ENCODE measurements at places on chromosomes 1 and 21. TPM values are rescaled to one million over a fixed set of nuclear protein-coding genes. Genes with fewer than 3 reads are reported as not detected.

DNA sequence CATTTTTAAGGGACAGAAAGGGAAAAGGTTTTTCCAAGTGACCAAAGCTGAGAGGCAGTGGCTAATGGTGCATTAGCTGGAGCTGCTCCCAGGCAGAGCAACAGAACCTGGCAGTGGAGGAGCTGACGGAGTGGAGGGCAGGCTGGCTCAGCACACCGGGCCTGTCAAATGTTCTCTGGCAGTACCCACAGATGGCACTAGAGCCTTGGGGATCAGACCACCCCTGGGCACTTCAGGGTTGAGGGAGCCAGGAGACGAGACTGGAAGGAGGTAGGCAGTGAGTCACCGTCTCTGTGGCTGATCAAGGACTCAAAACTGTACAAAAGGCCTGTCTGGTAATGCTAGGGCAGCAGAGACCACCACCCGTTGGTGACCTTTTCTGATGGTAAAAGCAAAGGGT lies 121.7 kb upstream of the KIAA0040 start:
- no peak for DNase-seq

Gene A3GALT2
- not detected for total RNA-seq

- no peak for DNase-seq
Measured at GRCh38 chr1:194225821-194226220, 1039.4 kb upstream of the B3GALT2 start.

- no peak for DNase-seq
Measured at GRCh38 chr1:186042230-186042629, 308.0 kb downstream of the HMCN1 start.

- no peak for DNase-seq
Measured at GRCh38 chr1:84995484-84996334, 1.2 kb downstream of the MCOLN2 start.

Gene RIPPLY3
- not detected for total RNA-seq

Gene DNAI4
- total RNA-seq = 10.0 TPM

DNA sequence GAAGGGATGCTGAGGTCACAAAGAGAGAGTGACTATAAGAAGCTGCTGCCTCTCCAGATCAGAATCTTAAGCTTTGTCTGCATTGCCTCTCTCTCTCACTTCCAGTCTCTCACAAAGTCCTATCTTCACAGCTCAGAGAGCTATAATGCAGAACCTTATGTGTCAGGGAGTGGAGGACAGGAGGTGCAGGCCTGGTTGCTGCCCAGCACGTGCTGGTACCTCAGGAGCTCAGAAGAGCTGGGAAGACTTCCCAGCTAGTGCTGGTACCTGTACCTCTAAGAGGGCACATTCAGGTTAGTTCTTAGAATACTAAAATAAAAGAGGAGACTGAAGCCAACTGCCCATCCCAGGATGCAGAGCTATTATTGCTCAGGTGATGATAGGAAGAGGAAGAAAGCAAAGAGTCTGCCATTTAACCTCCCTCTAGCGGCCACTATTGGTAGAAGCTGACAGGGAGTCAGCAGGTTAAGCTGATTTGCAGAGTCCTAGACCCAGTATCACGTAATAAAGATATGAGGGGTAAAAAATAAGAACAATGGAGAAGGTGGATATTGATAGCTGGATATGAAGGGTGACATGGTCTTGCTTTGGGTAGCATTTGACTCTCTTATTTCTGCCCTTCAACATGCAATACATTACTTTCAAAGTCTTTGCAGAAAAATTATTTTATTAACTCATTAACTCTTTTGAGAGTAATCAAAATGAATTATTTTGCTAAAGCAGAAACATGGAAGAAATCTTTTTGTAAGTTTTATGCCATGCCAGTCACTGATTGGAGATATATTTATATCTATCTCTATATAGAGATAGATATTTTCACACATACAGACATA lies 138.1 kb upstream of the HMCN1 start:
- peak; percentile 53 for DNase-seq

DNA sequence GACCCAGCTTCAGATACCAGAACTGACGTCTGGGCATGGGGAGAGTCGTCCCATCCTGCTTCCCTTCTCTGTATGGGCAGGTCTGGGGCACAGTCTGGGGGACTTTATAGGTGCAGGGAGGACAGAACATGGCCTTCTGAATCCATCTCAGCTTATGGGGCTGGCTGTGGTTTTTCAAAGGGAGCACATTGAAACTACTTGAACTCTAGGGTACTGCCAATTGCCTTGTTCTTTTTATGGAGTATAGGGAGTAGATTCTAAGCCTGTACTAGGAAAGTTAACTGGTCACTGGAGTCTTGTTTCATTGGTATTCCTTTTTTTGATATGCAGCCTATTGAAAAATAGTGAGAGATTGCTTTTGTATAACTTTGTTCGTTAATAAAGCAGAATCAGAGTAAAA lies 90.2 kb downstream of the ATP5PO start:
- no peak for DNase-seq

Gene GJA4
- not detected for total RNA-seq

GRCh38 chr1:26220199-26220912 lies 13.6 kb upstream of the CEP85 start:
- DNase-seq = no peak

Gene KRTAP7-1
- total RNA-seq = not detected

DNA sequence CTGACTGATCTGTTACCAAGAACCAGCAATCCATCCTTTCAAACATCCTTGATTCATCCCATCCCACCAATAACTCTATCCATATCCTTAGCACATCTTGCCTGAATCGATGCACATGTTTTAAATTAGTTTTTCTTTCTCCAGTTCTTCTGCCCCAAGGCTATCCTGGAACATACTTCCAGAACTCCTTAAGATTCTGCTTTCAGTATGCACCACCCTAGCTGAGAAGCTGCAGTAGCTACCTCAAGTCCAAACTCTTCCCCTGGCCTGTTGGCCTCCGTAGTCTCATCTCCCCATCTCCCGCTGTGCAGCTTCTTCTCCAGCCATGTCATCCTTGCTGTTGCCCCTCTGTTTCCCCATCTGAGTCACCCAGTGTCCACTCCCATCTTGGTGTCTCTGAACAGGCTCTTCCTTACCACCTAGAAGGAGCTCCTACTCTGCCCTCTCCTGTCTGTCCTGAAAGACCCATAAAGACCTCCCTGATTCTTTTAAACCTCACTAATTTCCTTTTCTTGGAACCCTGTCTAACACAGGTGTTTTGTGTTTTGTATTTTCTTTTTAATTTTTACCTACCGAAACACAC lies 108.0 kb downstream of the SGIP1 start:
- DNase-seq = no peak

GRCh38 chr1:35553851-35554250 lies 3.4 kb downstream of the KIAA0319L start:
- no peak for DNase-seq

Gene LAD1
- total RNA-seq = not detected

Gene APCS
- total RNA-seq = not detected

DNA sequence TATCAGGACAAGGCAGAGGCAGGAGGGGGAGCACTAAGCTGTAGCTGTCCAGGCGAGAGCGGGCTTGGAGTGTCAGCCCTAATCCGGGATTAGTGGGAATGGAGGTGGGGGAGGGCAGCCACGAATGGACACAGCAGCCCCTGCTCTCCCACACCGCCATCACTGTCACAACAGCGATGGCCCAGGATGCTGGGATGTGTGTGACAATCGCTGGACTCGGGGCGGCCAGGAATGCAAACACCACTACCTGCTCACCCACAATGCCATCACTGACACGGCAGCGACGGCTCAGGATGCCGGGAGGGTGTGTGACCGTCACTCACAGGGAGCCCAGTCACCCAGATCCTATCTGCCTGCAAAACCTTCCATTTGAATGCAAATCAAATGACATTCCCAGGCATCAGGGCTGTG lies 2.9 kb downstream of the C2CD2 start:
- no peak for DNase-seq

Gene IFNLR1
- total RNA-seq = 4.6 TPM

GRCh38 chr1:92817137-92817697 lies 14.6 kb upstream of the RPL5 start:
- no peak for DNase-seq

Gene PCP4
- not detected for total RNA-seq

DNA sequence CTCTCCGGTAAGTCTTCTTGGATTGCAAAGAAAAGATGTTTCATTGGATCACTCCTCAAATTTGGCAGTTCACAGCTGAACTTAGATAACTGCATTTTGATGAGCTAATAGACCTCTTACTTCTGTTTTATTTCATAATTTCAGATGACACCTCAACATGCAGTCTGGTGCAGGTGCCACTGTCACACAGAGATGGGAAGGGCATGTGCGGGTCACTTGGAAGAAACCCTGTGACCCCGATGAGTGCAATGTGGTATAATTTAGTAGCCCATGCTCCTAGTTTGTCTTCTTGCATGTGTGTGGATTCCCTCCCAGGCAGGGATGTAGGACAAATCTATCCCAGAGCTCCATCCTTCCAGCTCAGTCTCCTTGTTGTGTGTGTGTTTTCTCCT lies 481 bp upstream of the SLAMF1 start:
- no peak for DNase-seq

GRCh38 chr1:244709476-244710368 lies 56.8 kb downstream of the DESI2 start:
- no peak for DNase-seq

DNA sequence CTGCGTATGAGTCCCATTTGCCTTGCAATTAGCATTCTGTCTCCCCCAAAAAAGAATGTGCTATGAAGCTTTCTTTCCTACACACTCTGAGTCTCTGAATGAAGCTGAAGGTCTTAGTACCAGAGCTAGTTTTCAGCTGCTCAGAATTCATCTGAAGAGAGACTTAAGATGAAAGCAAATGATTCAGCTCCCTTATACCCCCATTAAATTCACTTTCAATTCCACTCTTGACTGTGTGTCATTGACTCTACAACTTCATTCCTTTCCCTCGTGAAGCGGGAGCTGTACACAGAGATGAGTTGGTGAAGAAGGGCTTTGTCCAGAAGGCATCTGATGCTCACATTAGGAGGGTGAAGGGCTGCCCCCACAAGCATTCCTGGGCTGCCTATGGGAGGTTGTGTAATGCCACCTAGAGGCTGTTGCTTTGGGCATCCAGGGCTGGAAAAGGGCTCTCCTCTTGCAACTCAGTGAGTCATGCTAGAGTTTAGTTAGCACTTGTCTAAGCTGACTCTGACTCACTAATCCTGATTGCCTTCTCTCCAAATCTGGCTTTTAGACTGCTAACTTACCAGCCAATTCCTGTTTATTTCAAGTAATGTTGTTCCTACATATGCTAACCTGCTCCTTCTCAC lies 1.8 kb downstream of the SPRR1B start:
- no peak for DNase-seq

All from naive thymus-derived CD8-positive, alpha-beta T cell (primary cell).